ENCODE measurements at places on chromosomes 7 and 10.

- DNase-seq, result no peak
Measured at GRCh38 chr10:101566333-101567164, 21.5 kb downstream of the POLL start.

DNA sequence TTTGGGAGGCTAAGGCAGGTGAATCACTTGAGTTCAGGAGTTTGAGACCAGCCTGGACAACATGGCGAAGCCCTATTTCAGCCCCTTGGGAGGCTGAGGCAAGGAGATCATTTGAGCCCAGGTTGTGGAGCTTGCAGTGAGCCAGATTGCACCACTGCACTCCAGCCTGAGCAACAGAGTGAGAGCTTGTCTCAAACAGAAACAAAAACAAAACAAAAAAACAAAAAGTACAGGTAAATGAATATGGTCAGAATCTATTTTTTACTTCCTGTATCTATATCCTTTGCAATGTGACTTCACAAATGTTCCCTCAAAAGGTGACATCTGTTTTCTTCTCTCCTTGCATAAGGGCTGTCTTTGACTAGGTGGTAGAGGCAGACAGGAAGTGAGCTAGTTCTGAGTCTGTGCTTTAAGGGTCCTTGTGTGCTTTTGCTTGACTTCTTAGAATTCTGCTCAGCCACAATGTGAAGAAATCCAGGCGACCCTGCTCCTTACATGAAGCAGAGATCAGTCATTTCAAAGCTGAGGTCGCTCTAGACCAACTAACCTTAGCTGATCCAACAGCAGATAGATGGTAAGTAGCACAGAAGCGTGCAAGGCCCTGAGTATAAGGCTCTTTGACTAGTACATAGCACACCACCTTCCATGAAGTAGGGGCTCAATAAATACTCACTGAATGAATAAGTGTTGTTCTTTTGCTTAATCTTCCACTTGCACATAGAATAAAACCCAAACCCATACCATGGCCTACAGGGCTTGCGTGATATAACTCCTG, 423.2 kb upstream of the PCDH15 start:
- no peak for DNase-seq

DNA sequence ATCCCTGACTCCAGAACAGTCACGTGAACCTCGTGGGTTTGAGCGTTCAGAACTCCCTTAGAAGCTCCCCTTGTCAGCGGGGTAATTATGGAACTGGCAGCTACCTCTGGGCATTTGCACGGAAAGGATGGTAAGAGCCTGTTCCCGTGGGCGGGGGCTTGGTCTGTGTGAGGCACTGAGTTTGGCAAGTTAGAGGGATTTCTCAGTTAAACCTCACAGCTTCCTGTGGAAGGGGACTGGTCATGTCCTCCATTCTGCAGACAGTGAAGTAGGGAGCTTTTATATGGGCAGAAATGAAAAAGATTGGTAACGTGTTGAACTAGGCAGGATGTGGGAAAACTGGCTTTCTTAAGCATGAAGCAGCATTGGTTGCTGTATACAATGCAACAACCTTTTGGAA, 16.0 kb downstream of the PALD1 start:
- DNase-seq, result peak; percentile 37

DNA sequence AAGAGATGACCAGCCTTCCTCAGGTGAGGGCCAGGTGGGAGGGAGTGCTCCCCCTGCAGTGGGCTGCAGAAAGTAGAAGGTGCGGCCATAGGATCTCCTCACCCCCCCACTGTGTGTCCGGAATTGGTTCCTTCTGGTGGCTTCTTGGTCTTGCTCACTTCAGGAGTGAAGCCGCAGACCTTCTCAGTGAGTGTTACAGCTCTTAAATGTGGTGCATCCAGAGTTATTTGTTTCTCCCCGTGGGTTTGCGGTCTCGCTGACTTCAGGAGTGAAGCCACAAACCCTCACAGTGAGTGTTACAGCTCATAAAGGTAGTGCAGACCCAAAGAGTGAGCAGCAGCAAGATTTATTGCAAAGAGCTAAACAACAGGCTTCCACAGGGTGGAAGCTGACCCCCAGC, 90.3 kb upstream of the NPS start:
- no peak for DNase-seq

DNA sequence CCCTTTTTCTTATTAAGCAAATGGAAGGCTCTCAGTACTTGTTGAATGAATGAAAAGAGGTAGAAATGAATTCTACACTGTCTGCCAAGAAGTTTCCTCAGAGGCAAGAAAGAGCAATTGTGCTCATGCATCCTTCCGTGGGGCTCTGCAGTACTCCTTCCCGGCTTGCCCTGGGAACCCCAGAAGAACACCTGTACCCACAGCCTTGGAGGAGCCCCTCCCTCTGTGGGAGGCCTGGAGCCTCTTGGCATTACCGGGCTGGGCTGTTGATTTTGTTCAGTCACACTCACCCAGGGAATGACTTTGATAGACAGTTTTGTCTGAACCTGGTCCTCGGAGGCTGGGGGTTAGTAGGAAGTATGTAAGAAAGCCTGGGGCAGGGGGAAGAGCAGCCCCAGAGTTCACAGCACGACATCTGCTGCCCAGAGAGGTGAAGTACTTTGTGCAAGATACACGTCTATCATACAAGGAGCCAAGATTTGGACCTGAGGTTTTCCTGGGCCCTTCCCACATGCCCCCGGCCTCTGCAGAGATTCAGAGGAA, 134.8 kb upstream of the GDF10 start:
- no peak for DNase-seq

- DNase-seq, result peak; percentile 76
Measured at GRCh38 chr10:102452672-102453340, 1.5 kb upstream of the C10orf95 start.

- no peak for DNase-seq
Measured at GRCh38 chr10:27297844-27298521, 57.4 kb upstream of the ACBD5 start.

DNA sequence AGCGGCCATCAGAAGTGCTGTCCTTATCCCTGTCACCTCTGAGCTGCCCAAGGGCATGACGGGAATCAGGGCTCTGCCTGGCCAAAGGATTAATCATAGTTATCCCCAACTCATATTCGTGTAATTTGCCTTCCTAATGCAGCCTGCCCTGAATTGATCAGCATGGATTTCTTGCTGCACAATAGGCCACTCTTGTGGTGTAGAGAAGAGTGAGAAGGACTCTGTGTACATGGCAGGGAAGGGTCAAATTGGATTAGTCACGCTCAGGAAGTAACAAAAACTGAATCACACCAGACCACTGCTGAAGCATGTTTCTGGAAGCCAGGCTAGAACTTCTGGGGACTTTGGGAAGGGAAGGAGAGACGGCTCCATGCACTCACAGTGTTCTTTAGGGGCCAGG, 227.0 kb downstream of the BUB3 start:
- DNase-seq, result no peak

- DNase-seq, result no peak
Measured at GRCh38 chr7:73358590-73359275, 30.8 kb downstream of the FKBP6 start.

DNA sequence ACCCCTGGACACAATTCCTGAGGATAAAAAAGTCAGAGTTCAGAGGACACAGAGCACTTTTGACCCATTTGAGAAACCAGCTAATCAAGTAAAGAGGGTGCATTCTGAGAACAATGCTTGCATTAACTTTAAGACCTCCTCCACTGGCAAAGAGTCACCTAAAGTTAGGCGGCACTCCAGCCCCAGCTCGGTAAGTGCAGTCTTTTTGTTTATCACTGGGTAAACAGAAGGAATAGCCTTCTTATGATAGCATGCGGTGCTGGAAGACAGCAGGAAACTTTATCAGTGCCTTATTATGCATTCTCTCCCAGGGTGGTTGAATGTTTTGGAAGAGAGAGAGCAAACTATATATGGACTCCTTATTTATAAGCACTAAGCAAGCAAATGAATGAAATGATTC, 130.5 kb downstream of the CDK14 start:
- no peak for DNase-seq

DNA sequence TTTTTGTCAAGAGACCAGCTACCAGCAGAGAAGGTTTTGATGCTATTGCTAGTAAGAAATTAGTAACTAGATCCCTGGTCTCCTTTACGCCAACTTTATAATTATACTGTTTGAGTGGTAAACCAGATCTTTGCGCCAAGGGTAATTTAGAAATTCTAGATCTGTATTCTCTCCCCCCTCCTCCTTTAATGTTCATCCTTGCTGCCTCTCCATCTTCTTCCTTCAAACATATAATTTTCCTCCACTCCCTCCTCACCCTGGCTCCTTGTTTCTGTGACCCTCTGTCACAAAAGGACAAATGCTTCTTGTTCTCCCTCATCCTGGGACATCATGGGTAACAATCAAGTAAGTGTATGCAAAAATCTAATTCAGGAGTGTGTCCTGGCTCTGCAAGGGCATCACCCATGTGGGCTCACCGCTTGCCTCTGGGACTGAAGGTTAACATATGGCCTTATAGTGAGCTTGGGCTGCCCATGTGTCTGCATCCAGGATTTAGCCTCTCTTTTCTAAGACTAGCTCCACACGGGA, 121.2 kb downstream of the BAMBI start:
- no peak for DNase-seq

GRCh38 chr10:121188005-121188404, 336.8 kb downstream of the WDR11 start:
- DNase-seq, result no peak

DNA sequence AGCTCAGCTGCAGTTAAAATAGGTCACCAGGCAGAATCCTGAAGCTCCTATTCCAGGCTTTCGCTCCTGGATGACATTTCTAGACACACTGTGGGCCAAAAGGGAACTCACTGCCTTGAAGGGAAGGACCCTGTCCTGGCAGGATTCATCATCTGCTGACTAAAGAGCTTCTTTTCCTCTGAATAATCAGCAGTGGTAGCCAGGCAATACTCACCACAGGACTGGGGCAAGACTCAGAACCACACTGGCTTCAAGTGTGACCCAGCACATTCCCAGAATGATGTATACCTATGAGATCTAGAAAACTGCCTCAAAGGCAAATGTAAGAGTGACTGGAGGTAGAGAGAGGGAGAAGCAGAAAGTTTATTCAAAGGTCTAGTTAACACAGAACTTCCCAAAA, 29.5 kb upstream of the EBF3 start:
- DNase-seq, result no peak

- peak; percentile 57 for DNase-seq
Measured at GRCh38 chr10:62594093-62594520, 210.4 kb upstream of the ADO start.

- no peak for DNase-seq
Measured at GRCh38 chr7:128404143-128404681, 5.6 kb downstream of the IMPDH1 start.

DNA sequence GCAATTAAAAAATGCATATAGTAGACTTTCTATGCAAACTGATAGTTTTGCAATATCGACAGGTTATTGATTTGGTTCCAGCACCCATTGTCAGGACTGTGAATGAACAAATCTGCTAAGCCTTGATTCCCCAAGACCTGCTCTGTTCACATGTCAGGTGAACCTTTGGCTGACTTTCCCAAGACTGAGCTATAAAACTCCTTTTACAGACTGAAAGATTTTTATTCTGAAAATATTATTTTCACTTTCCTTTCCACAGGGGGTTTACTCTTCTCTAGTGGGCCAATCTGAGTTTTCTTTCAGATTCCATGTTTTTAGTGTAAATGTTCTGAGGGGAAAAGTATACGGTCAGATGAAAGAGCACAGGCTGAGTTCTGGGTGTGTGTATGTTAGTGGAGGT, 199.2 kb upstream of the BMPER start:
- DNase-seq, result no peak

- no peak for DNase-seq
Measured at GRCh38 chr10:119211176-119211575, 3.8 kb downstream of the GRK5 start.

DNA sequence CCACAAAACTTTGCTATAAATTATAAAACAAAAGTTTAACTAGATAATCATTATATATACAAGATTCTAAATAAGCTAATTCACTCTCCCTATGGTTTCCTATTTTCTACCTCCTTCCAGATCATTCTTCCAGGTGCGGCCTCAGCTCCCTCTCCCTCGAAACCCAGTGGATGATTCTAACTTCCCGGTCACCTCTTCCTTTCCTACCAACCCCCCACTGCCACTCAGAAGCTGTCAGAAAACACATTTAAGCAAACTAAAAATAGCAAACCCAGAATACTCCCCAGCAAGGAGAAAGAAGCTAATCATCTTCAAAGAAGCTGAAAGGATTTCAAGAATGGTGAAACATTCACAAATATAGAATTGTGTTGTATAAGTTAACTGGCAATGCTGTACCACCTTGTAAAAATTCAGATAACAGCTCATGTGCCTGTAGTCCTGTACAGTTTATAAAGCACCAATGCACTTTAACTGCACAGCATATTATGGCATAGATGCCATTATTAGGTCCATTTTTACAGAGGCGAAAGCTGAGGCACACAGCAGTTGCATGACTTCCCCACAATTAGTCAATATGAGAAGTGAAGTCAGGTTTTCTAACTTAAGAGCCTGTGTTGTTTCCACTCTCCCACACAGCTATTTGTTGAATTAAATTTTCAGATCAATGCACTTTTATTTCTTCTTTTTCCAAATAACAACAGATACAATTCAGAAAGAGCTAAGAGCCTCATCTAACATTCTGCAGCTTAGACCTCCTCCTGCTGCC, 13.7 kb upstream of the DNTT start:
- DNase-seq, result no peak

GRCh38 chr7:40899151-40899550, 764.3 kb downstream of the SUGCT start:
- no peak for DNase-seq

- no peak for DNase-seq
Measured at GRCh38 chr7:117076426-117076943, 123.2 kb downstream of the ST7 start.

- no peak for DNase-seq
Measured at GRCh38 chr10:26540601-26541000, 102.5 kb downstream of the APBB1IP start.

- no peak for DNase-seq
Measured at GRCh38 chr7:29237489-29237888, 42.9 kb downstream of the CHN2 start.

DNA sequence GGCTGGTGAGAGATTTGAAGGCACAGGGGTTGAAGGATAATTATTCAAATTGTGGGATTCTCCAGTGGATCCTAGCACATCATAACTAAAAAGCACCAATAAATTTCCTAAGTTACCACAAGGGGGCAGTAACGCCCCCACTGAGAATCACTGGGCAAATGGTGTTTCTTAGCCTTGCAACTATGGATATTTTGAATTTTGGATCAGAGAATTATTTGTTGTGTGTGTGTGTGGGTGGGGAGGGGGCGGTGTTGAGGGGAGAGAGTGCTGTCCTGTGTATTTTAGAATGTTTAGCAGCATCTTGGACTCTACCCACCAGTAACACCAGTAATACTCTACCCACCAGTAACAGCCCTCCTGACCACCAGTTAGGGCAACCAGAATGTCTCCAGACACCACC, 63.3 kb upstream of the PRKG1 start:
- DNase-seq, result no peak

Data from activated CD4-positive, alpha-beta memory T cell treated with anti-CD3 and anti-CD28 coated beads, Interleukin-2, amount 10 ng/mL, durations not matched to agents 7 days and 5 days (primary cell).